ENCODE measurements at places on chromosomes 3 and 15.

GRCh38 chr15:68399096-68400065, 32.6 kb downstream of the ITGA11 start:
- DNase-seq, result no peak

DNA sequence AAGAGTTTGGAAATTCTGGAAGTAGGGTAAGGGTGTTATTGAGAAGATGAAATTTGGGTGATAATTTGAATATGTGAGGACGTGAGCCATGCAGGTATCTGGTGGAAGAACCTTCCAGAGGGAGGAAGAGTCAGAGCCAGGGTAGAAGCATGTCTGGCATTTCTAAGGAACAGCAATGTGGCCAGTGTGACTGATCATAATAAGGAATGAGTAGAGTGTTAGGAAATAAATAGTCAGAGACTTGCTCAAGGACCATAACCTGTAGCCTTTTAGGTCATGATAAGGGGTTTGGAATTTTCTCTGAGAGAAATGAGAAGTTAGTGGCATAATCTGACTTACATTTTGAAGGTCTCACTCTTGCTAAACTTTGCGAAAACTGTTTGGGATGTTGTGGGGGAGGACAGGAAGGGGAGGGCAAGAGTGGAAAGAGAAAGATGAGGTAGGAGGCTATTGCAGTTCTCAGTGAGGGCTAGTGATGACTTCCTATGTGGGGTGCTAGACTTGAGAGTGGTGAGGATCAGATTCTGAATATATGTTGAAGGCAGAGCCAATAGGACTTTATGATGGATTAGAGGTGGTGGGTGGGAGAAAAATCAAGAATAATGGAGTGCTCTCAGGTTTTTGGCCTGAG, 568.3 kb downstream of the AGBL1 start:
- no peak for DNase-seq

- DNase-seq, result no peak
These were observed 965.9 kb upstream of the ROBO1 start for GRCh38 chr3:80733522-80734176.

DNA sequence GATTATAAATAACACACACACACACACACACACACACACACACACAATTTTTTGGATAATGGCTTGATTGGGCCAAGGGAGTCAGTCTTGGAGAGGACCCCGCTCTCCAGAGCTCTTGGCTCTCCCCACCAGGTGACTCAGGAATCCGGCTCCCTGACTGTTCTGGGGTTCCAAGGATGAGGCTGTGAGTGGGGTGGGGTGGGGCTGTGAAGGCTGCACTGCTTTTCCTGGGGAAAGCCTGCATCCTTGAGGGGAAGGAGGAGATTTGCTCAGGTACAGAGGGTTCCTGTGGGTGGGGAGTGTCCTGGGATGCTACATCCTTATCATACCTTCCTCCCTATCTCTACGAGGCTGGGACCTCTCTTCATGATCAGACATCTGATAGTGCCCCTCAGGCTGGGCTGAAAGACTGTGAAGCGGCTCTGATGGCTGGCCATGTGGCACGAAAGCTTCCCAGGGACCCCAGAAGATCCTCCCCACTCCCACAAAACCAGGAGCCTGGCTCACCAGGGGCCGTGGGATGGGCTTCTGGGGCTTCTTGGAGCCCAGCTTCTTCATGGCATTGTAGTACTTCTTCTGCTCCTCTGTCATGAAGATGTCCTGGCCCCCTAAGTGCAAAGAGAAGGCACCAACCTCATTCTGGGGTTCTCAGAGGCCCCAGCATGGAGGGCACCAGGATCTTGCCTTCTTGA, 59.2 kb downstream of the EXOG start:
- no peak for DNase-seq

- no peak for DNase-seq
These were observed 18.2 kb upstream of the AMOTL2 start for GRCh38 chr3:134392336-134392983.
